ENCODE measurements at places on chromosomes 1 and 21. TPM values are rescaled to one million over a fixed set of nuclear protein-coding genes. Genes with fewer than 3 reads are reported as not detected.
A peak's percentile ranks its signal among the peaks of the same experiment; 100 is the strongest.

- no peaks in the 10 kb centered on the region for H3K36me3 ChIP-seq
- peak overlapping the region; percentile 94 for H3K27ac ChIP-seq
- no peak overlapping the region for H3K4me3 ChIP-seq
- DNase-seq: peak; percentile 83
- H3K4me1 ChIP-seq: peaks cover 31% of the 10 kb centered on the region
- H3K27me3 ChIP-seq: no peaks in the 10 kb centered on the region
These were observed 11.2 kb upstream of the ADAMTSL4 start for GRCh38 chr1:150537732-150538684.

DNA sequence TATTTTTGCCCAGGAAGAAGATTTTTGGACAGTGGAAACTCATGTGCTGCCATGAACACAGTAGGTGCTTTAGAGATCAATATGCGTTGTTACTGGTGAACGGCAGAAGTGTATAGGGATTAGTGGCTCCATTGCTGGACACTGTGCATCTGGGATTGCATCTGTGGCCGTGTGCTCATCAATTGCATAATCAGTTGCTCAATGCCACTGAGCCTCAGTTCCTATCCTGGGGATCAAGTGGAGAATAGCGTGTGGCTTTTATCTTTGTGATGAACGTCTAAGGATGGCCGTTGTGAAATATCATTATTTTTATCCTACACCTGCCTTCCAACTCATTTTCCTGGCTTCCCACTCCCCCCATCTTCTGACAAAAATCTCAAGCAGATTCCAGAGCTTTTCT lies 5.4 kb downstream of the TNN start:
- peaks cover 11% of the 10 kb centered on the region for H3K4me1 ChIP-seq
- no peaks in the 10 kb centered on the region for H3K36me3 ChIP-seq
- no peak overlapping the region for H3K27ac ChIP-seq
- no peaks in the 10 kb centered on the region for H3K27me3 ChIP-seq

The LCE2A gene
- not detected for total RNA-seq

DNA sequence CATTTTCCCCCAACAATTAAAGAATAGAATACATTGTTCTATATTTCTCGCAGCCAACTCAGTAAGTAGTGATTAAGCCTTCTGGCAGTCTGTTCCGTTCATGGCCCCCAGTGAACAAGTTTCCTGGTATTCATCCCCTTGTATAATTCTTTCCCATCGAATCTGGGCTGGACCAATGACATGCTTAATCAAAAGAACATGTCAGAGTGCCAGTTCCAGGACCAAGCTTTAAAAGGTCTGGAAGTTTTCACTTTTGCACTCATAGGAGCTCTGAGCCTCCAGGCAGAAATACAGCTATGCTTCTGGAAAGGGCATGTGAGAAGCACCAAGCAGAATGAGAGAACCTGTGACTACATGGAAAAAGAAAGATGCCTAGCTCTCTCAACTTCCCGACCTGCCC lies 22.5 kb upstream of the DPYD start:
- no peaks in the 10 kb centered on the region for H3K36me3 ChIP-seq
- DNase-seq: peak; percentile 88
- H3K27me3 ChIP-seq: no peaks in the 10 kb centered on the region
- no peak overlapping the region for H3K4me3 ChIP-seq
- peaks cover 16% of the 10 kb centered on the region for H3K4me1 ChIP-seq

DNA sequence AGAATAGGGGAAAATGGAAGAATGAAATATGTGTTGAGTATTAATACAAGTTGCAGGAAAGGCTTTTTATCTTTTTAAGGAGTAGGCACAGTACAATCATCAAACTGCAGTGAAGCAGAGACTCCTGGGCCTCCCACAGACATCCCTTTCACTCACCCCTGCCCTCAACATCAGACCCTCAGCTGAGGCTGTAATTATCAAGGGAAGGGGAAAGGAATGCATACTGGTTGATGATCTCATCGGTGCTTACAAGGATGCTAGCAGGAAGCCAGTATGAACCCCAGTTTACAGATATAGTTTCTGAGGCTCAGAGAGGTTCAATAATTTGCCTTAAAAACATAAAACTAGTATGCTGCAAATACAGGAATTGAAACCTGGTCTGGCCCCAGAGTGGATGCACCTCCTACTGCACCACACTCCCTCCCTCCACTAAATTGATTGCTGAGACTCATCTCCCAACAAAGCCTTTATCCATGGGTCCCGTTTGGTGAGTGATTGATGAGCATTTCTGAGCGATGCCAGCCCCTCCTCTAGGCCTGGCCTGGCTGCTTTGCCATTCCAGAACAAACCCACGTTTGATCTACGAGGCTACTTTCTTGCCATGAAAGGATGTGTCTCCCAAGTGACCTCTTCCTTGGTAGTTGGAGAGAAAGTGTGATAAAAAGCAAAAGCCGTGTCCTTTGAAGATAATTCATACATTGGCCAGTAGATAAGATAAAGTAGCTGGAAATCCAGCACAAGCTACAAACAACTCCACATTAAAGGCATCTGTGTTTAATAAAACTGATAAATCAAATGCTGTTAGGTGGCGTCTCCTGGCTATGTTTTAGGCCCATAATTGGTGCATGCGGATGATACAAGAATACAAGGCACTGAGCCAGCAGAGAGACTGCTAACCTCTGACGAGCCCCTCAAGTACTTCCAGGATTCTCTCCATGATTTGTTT lies 233.9 kb upstream of the CAMK1G start:
- no peaks in the 10 kb centered on the region for H3K27me3 ChIP-seq
- peak; percentile 65 for DNase-seq
- no peak overlapping the region for H3K4me3 ChIP-seq
- peaks cover 9% of the 10 kb centered on the region for H3K4me1 ChIP-seq

The WLS gene
- total RNA-seq: 171 TPM

DNA sequence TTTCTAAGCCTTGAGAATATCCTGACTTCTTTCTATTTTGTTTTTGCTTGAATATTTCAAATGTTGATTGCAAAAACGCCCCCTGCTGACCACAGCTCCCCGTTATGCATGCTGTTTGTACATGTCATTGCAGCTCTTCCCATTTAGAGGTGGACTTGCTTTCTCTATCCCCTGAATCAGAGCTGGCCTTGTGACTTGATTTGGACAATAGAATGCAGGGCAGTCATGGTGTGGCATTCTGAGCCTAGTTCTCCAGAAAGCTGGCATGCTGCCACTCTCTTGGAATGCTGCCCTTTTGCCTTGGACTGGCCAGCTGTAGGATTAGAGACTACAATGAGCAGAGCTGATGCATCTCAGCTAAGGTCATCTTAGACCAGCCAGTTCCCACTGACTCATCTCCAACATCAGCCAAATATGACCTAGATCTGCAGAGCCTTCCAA lies 1561.5 kb downstream of the MRPL39 start:
- H3K27me3 ChIP-seq: no peaks in the 10 kb centered on the region
- H3K4me1 ChIP-seq: peaks cover 11% of the 10 kb centered on the region
- peak; percentile 93 for DNase-seq
- peak overlapping the region; percentile 90 for H3K27ac ChIP-seq
- H3K36me3 ChIP-seq: no peaks in the 10 kb centered on the region

The CYP4A22 gene
- not detected for total RNA-seq

DNA sequence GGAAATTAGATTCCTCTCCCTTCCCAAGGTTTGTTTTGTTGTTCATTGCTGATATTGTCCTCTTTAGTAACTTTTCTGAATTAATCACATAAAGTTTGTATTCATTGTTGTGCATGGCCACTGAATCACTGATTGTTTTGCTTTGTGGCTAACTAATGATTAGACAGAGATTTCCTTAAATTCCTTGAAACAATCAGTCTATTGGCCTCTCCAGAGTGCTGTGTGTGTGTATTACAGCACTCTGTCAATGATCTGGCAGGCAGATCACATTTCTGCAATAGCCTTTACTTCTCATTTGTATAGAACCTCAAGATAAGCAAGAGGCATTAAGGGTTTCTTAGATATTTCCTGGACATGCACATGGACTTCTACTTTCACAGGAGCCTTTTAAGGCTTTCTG lies 78.6 kb downstream of the DUSP10 start:
- H3K27ac ChIP-seq: no peak overlapping the region
- no peak overlapping the region for H3K4me3 ChIP-seq
- H3K36me3 ChIP-seq: no peaks in the 10 kb centered on the region
- peaks cover 4% of the 10 kb centered on the region for H3K4me1 ChIP-seq

DNA sequence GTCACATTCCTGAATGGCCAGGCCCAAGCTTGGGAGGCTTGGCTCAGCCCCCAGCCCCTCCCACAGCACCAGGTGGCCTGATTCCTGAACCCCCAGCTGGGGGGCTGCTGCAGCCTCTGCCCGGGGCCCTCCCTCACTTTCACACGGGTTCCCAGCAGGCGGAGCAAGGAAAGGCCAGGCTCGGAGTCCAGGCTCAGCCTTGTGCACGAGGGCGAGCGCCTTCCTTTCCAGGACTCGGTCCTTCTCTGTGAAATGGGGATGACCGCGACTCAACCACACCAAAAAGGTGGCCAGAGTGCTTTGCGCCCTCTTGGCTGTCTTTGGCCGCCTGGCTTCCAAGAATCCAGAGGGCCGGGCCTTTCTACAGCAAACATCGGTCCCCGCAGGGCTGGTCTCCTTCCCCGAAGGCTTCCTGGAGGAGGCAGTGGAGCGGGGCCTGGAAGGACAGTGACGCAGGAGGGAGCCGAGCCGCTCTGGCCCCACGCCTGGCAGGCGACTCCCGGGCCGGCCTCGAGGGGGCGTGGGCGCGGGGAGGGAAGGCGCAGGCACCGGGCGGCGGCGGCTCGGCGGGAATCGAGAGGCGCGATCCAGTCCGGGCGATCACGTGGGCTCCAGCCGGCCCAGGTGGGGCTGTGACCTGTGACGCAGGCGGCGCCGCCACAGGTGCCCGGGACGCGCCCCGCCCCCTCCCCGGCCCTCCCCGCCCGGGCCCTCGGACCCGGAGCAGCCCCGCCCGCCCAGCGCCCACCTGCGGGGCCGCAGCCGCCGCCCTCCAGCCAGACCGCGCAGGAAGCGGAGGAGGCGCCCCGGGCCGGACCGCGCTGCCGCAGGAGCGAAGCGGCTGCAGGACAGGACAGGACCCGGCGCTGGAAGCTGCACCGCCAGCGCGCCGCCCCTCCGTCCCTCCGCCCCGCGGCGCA lies at the start of gene ARHGEF16:
Gene ARHGEF16 (plus strand): TSS at position 775 of the 920 bp plus-strand sequence. CDS start 8,420 bp downstream, outside the sequence.
- H3K27ac ChIP-seq: no peak within 1 kb of the TSS
- no peak within 1 kb of the TSS for H3K4me3 ChIP-seq
- no peak for DNase-seq

GRCh38 chr1:958823-959730 lies at the start of gene NOC2L:
TSS of gene NOC2L (minus strand) at chr1:959256. CDS start at chr1:959240, 16 bp downstream.
- peaks cover 20% of the 10 kb centered on the region for H3K36me3 ChIP-seq
- DNase-seq: peak; percentile 64
- peak within 1 kb of the TSS; percentile 32 for H3K27ac ChIP-seq
- peak within 1 kb of the TSS; percentile 97 for H3K4me3 ChIP-seq

The MYOG gene
- not detected for total RNA-seq

- H3K27me3 ChIP-seq: no peaks in the 10 kb centered on the region
- H3K27ac ChIP-seq: no peak overlapping the region
- peak; percentile 20 for DNase-seq
- no peak overlapping the region for H3K4me3 ChIP-seq
These were observed 382.3 kb upstream of the ZRANB2 start for GRCh38 chr1:71463144-71463543.

DNA sequence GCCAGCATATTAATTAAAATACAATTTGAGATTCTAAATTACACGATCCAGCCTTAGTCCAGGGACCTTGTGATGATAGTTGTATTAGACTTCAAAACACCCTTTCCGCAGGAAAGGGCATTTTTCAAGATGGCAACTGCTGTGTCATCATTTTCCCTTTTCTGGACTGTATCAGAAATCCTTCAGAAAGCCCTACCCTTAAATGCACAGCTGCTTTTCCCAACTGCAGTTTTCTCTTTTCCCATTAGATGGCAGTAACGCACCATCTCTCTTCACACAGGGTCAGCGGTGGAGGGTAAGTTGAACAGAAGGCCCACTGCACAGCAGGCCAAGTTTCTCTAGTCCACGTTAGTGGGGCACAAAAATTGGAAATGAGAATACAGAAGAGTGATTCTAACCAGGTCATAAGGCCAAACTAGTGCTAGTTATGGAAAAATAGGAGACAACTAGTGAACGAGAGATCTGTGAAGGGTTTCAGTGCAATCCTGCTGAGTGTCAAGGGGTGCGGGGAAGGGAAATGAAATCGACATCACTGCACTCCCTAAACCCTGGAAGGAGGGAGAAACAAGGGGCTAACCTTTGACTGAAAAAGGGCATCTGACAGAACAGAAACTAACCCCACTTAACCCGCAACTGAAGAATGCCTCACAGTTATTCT lies 22.1 kb upstream of the TDRD10 start:
- peaks cover 6% of the 10 kb centered on the region for H3K4me1 ChIP-seq
- H3K27ac ChIP-seq: no peak overlapping the region
- H3K4me3 ChIP-seq: no peak overlapping the region

The ADAM15 gene
- 66.8 TPM for total RNA-seq

DNA sequence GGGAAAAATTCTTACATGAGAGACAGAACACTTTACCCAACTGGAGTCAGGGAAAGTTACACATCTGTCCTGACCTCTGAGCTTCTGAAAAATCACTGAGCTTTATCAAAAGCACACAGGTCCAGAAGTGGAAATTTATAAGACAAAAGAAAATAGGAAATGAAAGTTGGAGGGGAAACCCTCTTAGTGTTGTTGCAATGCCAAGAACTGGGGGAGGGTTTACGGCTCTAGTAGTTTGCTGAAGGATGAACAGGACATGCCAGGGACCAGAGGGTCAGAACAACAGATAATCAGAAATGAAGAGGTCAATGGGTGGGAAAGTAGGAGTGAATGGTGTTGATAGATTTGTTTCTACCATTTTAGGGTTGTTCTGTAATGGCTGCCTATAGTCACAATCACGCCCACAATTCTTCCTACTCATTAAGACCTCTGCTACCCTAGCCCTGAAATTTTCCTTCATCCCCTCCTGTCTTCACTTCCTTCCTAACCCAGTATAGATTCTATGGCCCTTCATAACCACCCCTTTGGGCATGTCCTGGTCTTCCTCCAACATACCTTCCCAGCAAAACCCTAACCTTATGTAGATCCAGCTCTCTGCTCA lies 30.3 kb upstream of the FMOD start:
- no peak for DNase-seq
- no peaks in the 10 kb centered on the region for H3K36me3 ChIP-seq
- H3K4me3 ChIP-seq: no peak overlapping the region
- H3K27ac ChIP-seq: no peak overlapping the region

DNA sequence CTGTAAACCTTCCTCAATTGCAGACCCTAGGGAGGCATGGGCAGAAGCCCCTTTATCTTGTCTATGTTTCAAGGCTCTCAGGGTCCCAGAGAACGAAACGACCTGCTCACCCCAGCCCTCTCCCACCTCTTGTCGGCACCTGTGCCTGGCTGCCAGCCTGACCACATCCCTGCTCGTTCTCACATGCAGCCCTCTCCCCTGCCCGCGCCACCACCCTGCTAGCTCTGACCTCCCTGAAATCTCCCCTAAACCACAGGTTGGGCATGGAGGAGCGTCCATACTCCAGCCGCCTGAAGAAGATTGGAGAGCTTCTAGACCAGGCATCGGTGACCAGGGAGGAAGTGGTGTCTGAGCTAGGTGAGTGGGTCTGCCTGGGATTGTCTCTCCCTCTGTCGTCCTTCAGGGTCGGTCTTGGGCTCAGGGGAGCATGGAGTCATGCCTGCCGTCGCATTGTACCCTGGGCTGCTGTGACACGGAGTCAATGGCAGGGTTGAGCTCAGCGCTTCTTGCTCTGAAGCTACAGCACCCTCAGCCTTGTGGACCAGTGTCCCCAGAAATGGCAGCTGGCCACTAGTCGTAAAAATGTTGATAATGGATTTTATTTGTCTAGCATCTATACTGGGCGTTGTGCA lies 3.6 kb downstream of the ADPRS start:
- peaks cover 27% of the 10 kb centered on the region for H3K36me3 ChIP-seq
- no peaks in the 10 kb centered on the region for H3K27me3 ChIP-seq
- peaks cover 13% of the 10 kb centered on the region for H3K4me1 ChIP-seq
- DNase-seq: no peak

The LCE2C gene
- total RNA-seq: not detected

GRCh38 chr1:225544924-225545323 lies 108.0 kb downstream of the ENAH start:
- no peaks in the 10 kb centered on the region for H3K27me3 ChIP-seq
- no peak overlapping the region for H3K4me3 ChIP-seq
- peaks cover 4% of the 10 kb centered on the region for H3K36me3 ChIP-seq
- no peak overlapping the region for H3K27ac ChIP-seq
- no peaks in the 10 kb centered on the region for H3K4me1 ChIP-seq

The C1QTNF12 gene
- total RNA-seq: 3.9 TPM

Measured in astrocyte (in vitro differentiated cells and primary cell).